ENCODE measurements at places on chromosomes 4 and X.

- no peak for DNase-seq
Measured at GRCh38 chr4:185576962-185577950, 41.9 kb upstream of the PDLIM3 start.

- no peak for DNase-seq
Measured at GRCh38 chrX:46863072-46863471, 26.2 kb downstream of the RP2 start.

DNA sequence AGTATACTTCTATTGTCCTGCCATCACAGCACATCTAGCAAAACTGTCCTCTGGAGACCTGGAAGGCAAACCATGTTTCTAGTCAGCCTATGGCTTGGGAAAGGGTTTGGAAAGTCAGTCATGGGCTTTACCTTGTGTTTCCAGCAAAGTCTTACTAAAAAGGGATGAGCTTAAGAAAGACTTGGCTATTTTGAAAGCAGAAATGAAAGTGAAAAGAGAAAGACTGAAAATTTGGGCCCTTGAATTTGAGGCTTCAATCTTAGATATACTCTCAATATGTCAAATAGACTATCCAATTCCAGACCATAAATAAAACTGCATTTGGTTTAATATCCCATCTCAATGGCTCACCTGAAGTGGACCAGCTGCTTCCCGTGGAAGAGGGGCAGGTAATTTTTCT is 127.9 kb downstream of the ZNF330 start:
- no peak for DNase-seq

DNA sequence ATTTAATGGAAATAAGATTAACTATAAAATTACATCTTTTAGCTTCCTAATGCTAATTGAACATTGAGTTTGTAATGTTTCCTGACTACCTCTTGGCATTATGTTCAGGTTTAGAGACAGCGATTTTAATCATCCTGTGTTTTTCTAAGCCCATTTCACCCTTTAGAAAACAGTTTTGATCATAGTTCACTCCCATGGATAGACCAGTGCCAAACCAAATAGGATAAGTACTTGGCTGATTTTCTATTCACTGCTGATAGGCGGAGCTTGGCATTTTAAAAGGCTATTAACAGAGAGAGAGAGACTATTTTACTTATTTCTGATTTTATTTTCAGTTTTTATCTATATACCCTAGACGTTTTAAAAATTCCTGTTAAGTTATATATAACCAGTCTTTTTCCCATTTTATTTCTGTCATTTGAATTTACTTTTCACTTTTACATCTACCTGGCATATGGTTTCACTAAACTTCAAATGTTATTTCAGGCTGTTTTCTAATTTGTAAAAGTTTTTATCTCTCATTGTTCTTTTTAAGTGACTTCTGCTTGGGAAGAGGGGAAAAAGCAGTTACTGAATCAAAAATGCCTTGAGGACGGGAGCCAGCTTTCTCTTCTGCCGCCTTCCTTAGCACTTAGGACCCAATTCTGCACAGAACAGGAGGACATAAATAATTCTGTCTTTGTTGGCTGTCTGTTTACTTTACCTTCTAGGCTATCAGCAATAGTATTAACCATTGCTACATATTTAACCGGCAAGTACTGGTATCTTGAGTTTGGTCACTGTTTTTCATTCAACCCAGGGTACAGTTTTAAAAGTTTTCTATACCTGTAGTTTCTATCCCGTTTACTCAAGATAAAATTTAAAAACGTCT is 46.4 kb downstream of the SGMS2 start:
- DNase-seq: no peak

GRCh38 chr4:119783189-119783983 is 154.8 kb upstream of the PDE5A start:
- no peak for DNase-seq

DNA sequence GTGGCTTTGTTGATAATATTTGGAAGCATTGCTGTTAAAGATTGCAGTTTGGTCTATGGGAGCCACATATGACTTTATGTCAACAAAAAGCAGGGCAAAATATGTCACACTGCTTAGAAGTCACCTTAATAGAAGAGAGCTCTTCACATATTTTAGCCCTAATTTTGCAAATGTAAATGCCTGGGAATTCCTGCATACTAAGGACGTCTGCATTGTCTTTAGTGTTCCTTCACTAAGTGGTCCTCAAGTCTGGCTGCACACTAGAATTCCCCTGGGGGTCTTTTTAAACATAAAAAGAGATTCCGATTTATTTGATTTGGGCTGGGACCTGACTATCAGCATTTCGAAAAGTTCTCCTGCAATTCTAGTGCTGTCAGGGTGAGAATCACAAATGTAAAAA is 495.1 kb upstream of the FAM241A start:
- no peak for DNase-seq

DNA sequence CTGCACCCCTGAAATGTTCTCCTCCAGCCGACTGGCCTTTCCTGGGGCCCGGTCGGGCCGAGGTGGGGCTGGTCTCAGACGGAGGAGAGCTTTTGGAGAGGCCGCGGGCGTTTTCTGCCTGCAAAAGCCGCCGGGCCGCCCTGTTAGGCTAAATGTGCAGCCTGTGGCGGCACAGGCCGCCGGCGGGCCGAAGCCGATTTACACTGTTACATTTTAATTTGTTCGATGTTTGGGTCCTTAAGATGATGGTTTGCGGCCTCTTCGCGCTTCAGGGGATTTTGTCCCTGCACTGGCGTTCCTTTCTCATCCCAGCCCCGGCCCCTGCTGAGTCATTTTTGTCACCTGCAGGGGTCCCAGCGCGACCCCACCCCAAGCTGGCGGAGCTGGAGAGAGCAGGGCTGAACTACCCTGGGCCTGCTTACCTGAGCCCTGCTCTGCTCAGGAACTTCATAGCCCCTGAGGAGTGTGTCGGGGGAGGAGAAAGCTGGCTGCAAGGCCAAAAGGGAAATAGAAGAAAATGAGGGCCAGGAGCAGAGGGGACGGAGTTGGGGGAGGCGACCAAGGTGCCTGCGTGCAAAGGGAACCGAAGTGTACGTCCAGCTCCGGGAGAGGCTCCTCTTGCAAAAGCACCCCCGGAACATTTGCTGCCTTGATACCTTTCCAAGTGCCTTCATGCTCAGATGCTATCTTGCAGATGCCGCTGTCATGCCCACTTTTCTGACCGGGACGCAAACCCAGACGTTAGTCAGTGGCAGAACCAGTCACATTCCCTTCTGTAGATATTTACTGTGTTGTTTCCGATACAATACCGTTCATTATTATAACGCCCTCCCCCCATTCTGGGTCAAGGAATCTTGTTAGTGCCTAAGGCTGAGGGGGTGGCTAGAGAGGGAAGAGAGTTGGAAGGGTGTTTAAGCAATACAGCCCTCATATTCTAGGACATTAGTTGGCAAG is 977 bp upstream of the RBBP7 start:
- DNase-seq: peak; percentile 62

DNA sequence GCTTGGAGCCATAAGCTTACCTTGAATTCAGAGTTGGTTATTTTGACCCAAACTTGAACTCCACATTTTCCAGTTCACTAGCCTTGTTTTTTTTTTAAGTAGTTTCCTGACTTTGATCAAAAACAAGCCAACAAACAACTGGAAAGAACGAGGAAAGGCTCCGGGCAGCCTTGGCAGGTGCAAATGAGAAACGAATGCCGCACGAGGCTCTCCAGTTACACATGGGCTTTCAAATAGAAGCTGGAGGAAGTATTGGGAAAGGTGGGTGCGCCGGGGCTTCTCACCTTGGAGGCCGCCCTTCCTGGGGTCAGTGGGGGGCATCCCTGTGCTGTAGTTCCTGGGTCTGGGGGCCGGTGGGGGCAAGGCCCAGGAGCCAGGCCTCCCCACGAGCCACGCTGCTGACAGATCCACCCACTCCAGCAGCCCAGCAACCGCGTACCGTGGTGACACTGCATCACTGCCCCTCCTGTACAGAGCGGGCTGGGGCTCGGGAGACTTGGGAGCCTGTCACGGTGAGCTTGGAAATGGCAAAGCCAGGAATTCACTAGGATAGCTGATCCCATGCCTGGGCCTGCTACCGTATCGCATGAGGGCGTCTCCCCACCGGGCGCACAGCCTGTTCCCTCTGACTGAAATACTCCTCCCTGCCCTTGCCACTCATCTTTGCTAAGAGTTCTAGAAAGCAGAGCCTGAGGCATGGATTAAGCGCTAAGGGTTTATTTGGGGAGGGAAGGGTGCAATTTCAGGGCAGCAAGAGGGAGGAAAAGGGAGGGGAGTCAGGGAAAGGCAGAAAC is 50.9 kb upstream of the ADRA2C start:
- DNase-seq: no peak

Data from ureter (tissue), 1 donor.